ENCODE measurements at places on chromosomes 3 and 15. TPM values are rescaled to one million over a fixed set of nuclear protein-coding genes. Genes with fewer than 3 reads are reported as not detected.
A peak's percentile ranks its signal among the peaks of the same experiment; 100 is the strongest.

Gene SLC12A6
- 24.9 TPM for total RNA-seq

Gene SV2B
- 4.1 TPM for total RNA-seq

Gene LMOD3
- 148 TPM for total RNA-seq

Gene AHSG
- not detected for total RNA-seq

Gene GRK7
- total RNA-seq = not detected

GRCh38 chr3:31533169-31534064, 692 bp downstream of the STT3B start:
- DNase-seq = peak; percentile 69

DNA sequence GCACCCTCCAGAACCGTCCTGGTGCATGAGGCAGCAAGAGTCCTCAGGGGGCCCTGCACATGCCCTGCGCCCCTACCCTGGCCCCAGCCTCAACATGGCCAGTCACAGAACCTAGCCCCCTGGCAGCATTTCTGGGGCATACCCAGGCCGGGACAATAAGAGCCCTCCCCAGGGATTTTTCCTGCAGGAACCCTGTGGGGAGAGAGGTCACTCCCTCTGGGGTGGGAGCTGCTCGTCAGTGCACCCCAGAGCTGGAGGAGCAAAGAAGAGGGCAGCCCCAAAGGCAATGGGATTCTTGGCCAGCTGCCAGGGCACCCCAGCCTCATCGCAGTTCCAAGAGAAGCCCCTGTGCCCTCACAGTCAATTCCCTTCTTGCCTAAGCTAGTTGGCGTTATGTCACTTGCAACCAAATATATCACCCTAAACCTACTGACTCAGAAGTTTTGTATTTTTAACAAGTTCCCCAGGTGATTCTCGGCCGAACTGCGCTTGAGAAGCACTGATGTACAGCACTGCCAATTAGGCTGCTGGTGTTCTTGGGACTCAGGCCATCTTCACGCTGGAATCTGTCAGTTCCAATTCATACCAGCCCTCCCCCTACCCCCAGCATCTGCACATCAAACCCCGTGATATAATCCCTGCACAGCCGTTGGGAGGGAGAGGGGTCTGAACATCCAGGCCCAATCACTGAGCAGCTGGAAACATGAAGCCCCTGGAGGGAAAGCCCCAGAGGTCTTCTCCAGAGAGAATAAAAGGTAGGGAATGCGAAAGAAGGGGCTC, 87.5 kb upstream of the PRR20G start:
- DNase-seq = no peak

DNA sequence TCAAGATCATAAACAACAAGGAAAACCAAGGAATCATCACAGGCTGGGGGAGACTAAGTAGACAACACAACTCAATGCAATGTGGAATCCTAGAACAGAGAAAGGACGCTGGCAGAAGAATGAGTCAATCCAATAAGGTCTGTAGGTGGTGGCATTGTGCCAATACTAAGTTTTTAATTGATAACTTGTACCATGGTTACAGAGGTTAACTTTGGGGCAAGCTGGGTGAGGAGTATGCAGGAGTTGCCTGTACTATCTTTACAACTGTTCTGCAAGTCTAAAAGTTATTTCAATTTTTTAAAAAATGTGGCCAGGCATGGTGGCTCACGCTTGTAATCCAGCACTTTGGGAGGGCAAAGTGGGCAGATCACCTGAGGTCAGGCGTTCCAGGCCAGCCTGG, 46.2 kb downstream of the RORA start:
- DNase-seq = no peak

DNA sequence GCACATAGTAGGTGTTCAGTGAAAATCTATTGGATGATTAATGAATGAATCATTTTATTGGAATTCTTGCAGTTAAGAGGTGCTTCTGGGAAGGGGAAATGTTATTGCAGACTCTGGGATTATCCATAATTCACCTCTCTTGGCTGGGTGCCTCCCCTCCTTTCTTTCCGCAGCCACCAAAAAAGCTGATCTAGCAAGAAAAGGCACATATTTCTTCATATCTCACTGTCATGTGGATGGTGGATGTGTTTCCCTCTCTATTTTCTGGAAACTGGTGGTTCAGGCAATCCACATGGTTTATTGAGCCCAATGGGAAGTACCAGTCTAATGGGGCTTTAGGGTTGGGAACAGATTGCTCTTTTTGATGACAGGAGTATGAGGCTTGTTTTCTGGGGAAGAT, 151.1 kb upstream of the ROPN1 start:
- DNase-seq = no peak

GRCh38 chr15:87799428-87799827, 457.1 kb downstream of the NTRK3 start:
- DNase-seq = no peak

GRCh38 chr15:52423852-52424251, 104.8 kb downstream of the MYO5A start:
- no peak for DNase-seq

- no peak for DNase-seq
Observed at GRCh38 chr15:88118035-88118434, 138.5 kb downstream of the NTRK3 start.

DNA sequence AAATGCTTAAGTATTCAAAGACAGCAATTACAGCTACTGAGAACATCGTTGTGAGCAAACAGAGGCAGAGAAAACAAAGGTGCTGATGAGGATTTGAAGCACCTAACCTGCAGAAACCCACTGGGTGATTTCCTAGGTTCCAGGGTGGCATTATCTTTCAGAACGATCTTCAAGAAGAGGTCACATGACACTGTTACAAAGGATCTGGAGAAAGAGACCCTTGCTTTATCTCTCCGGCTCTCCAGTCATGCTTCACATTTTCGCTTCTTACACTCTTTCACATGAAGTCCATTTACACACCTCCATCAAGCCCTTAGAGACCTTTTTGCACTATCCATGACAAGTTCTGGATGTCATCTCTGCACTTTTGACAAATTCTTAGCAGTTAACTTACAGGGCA, 70.8 kb downstream of the GOLGA8B start:
- DNase-seq = no peak

DNA sequence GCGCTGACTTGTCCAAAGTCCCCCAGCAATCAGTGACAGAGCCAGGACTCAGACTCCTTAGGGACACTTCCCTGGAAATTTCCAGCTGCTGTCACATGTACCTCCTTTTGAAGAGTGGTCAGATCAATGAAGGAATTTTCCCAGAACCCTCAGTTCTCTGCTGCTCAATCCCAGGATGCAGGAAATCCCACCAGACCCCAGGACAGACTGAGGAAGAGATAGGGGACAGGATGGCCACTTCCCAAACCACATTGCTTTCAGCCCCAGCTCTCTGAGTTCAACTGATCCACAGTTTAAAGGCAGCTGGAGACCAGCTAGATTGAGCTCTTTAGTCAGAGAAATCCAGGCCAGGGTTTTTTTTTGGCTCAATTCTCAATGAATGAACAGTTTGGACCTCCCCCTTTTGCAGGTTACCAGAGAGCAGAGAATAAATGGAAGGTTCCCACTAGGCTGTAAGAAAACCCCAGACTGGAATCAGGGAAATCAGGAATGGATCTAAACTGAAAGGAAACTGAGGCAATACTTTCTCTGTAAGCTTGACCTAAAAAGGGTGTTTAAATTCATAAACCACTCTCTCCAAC, 1.5 kb downstream of the CYP1A1 start:
- no peak for DNase-seq

DNA sequence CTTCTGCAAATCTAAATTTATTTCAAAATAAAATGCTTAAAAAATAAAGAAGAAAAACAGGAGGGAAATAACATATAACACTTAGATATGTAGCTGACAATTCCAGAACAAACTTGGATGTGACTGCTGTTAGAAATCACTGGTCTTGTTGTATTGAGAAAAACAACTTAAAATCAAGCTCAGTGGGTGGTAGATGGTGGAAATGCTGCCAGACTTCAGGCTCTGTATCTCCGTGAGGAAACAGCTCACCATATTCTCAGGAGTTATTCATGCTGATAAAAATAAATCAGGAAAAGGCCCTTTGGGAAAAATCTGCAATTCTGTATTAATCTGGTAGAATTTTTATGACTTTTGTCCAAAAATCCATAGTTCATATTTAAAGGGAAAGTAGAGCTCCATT, 477.6 kb downstream of the RAP2B start:
- DNase-seq = no peak

DNA sequence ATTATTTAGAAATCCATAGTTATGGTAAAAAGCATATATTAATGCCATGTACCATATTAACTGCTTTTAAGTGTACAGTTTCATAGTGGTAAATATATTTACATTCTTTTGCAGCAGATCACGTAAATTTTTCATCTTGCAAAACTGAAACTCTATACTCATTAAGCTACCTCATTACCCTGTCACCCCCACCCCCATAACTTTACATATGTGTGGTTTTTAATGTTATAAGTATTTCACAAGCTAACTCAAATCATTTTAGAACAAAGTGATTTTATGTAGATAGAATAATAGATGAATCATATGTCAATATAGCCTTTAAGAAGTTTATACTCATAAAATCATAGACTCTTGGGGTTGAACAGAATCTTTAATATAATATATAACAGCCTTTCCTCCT, 7.1 kb upstream of the TP63 start:
- no peak for DNase-seq

- DNase-seq = no peak
Observed at GRCh38 chr3:136602818-136603217, 149.4 kb downstream of the STAG1 start.

- DNase-seq = no peak
Observed at GRCh38 chr15:39997031-39997430, 42.0 kb downstream of the SRP14 start.

- DNase-seq = no peak
Observed at GRCh38 chr3:101824702-101825101, 24.6 kb upstream of the NFKBIZ start.

DNA sequence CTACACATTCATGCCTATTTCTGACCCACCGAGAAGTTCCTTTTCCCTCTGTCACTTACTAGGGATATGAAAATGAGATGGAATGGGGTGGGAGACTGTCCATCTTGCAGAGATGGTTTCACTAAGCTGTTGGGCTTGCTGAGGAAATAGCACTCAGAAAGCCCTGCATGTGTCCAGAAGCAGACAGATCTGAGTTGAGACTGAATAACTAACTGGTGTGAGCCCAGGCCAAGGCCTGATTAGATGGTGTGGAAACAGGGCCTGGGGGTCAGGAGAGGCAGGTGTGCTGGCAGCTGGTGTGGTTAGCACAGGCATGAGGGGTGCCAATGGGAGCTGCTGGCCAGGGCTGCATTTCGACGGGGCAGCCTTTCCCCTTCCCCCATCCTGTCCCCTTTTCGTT, 72.1 kb downstream of the CLSTN2 start:
- DNase-seq = no peak
